ENCODE measurements at places on chromosomes 4 and X.

DNA sequence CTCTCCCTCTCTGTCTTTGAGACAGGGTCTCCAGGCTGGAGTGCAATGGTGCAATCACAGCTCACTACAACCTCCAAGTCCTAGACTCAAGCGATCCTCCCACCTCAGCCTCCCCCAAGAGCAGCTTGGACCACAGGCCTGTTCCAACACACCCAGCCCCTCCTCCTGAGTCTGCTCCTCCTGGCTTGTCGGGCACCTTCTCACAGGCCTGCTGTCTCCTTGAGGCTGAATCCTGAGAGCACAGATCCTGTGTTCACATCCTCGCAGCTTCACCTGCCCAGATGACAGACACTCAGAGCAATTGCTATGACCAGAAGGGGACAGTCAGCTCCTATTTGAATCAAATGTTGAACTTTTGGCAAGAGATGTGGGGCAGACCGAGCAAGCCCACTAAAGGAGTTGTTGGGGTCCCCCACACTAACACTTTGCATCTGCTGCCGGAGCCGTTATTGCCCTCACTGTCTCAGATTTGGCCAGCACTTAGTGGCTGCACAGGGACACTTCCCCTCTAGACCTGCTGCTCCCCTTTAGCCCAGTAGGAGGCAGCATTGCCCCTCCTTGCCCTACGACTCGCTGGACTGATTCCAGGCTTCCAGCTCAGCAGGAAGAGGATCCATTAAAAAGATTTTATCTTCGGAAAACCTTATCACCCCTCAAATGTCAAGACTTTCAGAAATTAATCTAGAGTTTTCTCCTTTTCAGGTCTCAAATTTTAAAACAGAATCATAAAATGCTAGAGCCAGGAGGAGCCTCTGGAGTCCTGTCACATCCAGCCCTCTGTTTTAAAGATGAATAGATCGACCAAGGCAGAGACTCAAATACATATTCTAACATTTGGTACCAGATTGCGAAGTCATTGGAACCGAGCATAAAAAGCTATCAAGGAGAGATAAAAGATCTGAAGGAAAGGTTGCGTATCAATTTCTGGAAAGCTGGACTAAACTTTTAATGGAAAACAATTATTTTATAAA lies 113.7 kb downstream of the USP46 start:
- peak; percentile 75 for DNase-seq
- H3K36me3 ChIP-seq, result no peaks in the 10 kb centered on the region
- no peaks in the 10 kb centered on the region for H3K4me1 ChIP-seq
- H3K27ac ChIP-seq, result no peak overlapping the region
- H3K4me3 ChIP-seq, result no peak overlapping the region

GRCh38 chrX:142891046-142891445 lies 134.7 kb upstream of the SPANXN4 start:
- no peak overlapping the region for H3K27ac ChIP-seq
- no peak overlapping the region for H3K4me3 ChIP-seq
- no peak for DNase-seq

- no peaks in the 10 kb centered on the region for H3K4me1 ChIP-seq
- no peak overlapping the region for H3K27ac ChIP-seq
- H3K36me3 ChIP-seq, result no peaks in the 10 kb centered on the region
- H3K27me3 ChIP-seq, result no peaks in the 10 kb centered on the region
- H3K4me3 ChIP-seq, result no peak overlapping the region
Measured at GRCh38 chr4:73892966-73893365, 23.8 kb downstream of the CXCL1 start.

DNA sequence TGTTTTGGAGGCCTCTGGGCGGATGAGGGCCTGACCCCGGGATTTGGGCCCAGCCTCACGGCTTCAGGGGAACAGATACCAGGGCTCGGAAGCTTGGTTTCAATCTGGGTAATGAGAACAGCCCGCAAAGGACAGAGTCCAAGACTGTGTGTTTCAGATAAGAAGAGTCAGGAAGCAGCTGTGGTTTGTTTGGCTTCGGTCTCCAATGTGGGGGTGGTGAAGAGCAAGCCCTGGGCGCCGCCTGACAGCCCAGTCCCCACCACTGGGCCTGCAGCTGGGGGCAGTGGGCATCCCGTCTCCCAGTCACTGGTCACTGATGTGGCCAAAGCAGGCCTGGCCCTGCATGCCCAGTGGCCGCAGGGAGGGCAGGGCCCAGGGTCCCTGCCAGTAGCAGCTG lies 9.1 kb downstream of the WFS1 start:
- H3K4me1 ChIP-seq, result peaks cover 31% of the 10 kb centered on the region
- peak; percentile 66 for DNase-seq
- H3K27me3 ChIP-seq, result no peaks in the 10 kb centered on the region
- no peak overlapping the region for H3K4me3 ChIP-seq

DNA sequence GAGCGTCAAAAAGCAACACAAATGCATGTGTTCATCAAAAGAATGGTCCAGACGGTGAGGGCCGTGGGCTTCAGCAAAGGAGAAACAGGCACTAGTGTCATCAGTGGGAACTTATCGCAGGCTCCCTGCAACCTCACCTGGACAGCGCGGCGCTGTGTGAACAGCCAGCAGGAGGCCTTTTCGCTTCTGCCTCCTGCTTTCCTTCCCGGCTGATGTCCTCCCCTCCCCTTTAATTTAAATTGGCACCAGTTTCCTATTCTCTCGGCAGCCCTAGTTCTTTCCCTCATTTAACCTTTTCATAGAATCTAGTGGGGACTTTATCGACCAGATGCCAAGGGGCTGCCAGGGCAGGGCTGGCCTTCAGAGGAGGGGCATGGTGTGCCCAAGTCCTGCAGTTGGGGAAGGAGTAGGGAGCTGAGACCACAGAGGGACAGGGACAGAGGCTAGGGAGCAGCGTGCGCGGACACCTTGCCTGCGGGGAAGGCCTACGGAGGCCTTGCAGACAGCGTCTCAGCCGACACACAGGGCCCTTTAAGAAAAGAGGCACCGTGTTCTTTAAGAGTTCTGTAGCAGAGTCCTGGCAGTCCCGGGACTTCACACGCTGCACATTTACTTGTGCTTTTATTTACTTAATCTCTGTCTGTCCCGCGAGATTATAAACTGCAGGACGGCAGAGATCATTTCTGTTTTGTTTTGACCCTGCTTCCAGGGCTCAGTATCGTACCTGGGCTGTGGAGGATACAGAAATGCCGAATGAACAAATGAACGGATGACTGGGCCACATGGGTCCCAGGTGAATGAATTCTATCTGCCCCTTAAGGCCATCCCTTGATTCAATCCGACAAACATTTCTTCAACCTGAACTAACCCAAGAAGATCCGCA lies 8.4 kb upstream of the SORBS2 start:
- H3K36me3 ChIP-seq, result no peaks in the 10 kb centered on the region
- DNase-seq, result no peak
- no peaks in the 10 kb centered on the region for H3K27me3 ChIP-seq
